ENCODE measurements at places on chromosomes 2 and 18. TPM values are rescaled to one million over a fixed set of nuclear protein-coding genes. Genes with fewer than 3 reads are reported as not detected.

ATP8B1 gene
- 0.15 TPM for total RNA-seq

- no peak for DNase-seq
Measured at GRCh38 chr2:37472959-37473358, 128.5 kb downstream of the QPCT start.

DNA sequence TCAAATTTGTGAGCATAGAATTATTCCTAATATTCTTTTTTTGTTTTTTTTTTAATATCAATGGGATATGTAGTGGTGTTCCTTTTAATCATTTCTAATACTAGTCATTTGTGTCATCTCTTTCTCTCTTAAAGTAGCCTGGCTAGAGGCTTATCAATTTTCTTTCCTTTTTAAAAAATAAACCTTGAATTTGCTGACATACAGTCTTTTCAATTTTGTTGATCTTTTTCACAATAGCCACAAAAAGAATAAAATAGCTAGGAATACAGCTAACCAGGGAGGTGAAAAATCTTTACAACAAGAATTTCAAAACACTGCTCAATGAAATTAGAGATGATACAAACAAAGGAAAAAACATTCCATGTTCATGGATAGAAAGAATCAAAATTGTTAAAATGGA, 192.6 kb downstream of the ARL6IP6 start:
- no peak for DNase-seq

DNA sequence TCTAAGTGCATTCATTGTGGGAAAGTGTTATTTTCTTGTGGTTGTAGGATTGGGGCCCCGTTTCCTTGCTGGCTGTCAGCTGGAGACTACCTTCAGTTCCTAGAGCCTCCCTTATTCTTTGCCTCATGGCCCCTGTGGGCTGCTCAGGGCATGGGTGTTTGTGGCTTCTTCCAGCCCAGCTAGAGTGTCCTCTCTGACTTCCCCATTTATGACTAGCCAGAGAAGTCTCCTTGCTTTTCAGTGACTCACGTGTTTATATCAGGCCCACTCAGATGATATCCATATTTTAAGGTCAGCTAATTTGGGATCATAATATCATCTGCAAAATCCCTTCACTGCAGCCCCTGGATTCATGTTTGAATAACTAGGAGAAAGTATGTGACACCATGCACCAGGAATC, 62.8 kb downstream of the DTNA start:
- DNase-seq: no peak

- DNase-seq: no peak
Measured at GRCh38 chr2:129797489-129798300, 181.8 kb upstream of the RAB6C start.

KIF1A gene
- 41.1 TPM for total RNA-seq

DNA sequence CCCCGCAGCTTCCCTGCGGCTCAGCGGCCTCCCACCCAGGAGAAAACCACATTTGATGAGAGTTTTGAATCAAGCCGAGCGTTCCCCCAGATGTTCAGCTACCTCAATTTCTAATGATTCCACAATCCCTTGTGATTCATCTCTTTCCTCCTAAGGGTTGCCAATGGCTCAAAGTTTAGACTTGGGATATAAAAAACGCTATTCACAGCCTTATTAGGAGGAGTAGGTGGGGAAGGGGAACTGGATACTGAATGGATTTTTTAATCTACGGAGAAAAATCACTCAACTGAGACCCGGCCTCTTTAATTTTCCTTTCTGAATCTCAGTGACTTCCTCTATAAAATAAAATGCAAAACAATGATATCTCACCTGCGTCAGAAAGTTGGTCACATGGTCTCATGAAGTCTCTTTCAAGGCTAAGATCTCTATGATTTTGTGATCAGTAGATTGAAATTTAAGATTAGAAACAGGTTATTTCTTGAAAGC, 192.6 kb upstream of the TCF4 start:
- DNase-seq: no peak

DNA sequence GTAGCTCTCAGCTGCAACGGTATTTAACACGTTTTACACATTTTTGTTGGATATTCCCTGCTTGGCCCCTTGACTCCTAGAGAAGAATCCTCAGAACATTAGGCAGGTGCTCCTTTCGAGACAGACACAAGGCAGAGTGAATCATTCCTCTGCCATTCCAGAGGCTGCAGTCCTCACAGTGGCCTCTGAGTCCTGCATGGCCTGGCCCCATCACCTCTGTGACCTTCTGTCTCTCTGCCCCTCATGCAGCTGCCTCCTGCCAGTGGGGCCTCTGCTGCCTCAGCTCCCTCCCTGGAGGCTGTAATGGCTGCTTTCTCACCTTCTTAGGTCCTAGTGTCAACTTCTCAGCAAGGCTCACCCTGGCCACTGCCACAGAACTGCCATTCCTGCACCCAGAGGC, 101.3 kb downstream of the PTPRM start:
- peak; percentile 11 for DNase-seq

GRCh38 chr2:105792561-105792960, 47.8 kb downstream of the NCK2 start:
- DNase-seq: no peak
